ENCODE measurements at places on chromosomes 5 and 9.
A peak's percentile ranks its signal among the peaks of the same experiment; 100 is the strongest.

DNA sequence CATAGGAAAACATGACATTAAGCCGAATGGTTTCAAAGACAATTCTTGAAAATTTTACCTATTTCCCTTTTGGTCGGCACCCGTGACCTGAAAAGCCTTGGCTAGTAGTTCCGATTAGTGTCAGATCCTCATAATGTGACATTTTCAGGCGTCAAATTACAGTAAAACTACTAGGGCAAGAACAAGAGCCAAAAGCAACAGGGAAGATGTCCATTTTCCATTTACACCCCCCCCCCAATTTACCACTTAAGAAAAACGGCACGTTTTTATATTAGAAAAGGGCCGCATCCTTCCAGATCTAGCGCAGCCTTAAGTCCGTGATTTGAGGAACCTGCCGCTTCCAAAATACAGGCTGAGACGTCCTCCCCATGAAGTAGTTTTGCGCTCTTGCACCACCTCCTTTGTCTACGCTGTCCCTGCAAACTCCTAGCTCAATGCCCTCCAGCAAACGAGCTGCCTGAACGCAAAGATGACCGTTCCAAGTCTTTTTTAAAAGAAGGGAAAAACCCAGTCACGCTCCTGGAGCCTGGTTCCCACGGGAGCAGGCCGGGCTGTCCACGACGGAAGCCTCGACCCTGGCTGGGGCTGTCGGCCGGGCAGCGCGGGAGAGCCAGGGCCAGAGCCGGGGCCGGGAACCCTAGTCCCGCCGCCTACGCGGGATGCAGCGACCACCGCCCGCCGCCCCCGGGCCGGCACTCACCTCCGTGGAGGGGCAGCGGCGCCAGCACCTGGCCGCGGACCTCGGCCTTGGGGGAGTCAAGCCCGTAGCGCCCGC, 616 bp downstream of the RNF130 start:
- peak; percentile 32 for DNase-seq

DNA sequence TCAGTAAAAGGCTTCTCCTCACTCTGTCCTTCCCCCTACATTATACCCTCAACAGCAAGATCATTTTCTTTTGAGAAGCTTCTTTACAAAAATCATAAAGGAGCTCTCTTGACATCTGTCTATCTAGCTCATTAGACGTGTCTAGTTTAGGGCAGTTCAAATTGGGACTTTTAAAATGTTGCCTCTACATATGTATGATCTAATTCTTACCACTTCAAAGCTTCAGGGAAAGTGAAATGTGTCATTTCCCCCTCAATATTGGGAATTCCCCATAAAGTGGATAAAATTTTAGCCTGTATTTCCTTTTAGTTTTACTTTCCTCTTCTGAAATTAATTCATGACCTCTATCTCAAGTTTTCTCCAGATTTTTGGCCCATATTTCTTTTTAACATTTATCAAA, 323.7 kb downstream of the ARRDC3 start:
- no peak for DNase-seq

DNA sequence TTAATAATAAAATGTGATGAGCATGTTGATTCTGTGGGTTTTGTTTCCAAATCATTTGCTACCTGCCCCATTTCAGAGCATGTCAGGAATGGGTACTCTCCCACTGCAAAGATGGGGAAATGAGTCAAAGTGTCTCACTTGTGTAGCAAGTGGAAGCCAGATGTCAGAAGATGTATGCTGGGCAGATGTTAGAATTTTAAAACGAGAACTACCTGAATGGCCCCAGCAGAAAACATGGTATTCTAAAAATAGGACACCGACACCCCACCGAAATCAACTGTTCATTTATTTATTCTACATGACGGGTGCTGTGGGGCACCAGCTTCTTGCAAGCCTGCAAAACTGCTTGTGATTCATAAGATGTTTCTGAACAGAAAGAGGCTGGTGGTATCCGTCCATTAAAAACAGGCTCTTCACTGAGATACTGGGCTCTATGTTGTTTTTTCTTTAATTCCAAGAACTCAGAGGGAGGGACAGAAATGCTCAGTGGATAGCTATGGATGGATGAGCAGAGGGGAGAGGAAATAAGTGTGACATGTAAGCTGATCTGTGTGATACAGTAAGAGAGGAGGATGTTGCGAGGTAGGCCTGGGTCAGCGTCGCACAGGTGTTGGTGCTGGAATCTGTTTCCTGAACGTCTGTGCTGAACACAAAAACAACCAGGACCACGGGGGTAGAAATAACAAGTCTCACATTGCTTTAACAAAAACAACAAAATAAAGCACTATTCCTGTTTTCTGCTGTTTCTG, 157.2 kb downstream of the EFNA5 start:
- DNase-seq = no peak

- DNase-seq = no peak
These were observed 96.1 kb downstream of the FBN2 start for GRCh38 chr5:128441941-128442350.

DNA sequence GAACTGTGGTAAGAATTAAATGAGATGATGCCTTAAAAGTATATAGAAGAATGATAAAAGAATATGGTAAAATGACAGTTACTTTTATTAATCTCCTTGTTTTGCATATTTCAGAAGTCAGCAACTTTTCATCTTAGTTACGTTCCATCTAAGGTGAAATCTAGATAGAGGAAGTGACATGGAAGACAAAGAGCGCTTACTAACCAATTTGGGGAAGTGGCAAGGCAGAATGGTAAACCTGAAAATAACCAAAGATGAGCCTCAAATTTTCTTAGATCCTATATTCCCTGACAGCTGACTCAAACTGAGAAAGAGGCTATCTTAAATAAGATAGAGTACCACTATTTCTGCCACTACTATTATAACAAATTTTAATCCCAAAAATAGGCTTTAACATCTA, 52.5 kb downstream of the FGF10 start:
- no peak for DNase-seq

Measured in activated CD4-positive, alpha-beta T cell treated with anti-CD3 and anti-CD28 coated beads, Interleukin-2, amount 50 U/mL, for 48 hours (primary cell).